ENCODE measurements at places on chromosomes 12 and 14. TPM values are rescaled to one million over a fixed set of nuclear protein-coding genes. Genes with fewer than 3 reads are reported as not detected.
A peak's percentile ranks its signal among the peaks of the same experiment; 100 is the strongest.

GLS2 gene
- total RNA-seq = 3.1 TPM

EPYC gene
- total RNA-seq = not detected

GRCh38 chr12:163406-163986, 50.5 kb downstream of the SLC6A12 start:
- H3K27me3 ChIP-seq = no peaks in the 10 kb centered on the region
- peaks cover 18% of the 10 kb centered on the region for H3K4me1 ChIP-seq
- DNase-seq = no peak
- H3K27ac ChIP-seq = no peak overlapping the region
- peaks cover 27% of the 10 kb centered on the region for H3K36me3 ChIP-seq
- H3K4me3 ChIP-seq = no peak overlapping the region

DNA sequence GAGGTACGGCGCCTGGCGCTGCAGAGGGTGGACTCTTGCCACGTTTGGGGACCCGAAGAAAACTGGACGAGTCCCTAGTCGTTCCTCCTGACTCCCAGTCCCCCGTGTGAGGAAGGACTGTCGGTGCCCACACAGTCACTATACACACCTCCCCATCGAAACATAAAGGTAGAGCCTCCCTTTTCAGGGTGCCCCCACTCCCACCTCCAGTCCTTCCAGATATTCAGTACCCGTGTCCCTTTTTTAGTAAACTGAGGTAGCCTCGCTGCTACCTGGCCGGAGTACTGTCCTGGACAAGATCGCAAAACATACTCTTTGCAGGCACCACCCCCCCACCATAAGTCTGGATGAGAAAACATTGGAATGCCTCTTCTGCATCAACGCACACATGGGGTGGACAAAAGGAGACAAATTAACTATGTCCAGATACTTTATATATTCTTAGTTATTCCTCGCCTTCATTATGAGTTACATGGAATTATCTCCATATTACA, 610 bp upstream of the KMT2D start:
- H3K4me3 ChIP-seq = peak overlapping the region; percentile 99
- peak overlapping the region; percentile 99 for H3K27ac ChIP-seq
- DNase-seq = no peak

DNA sequence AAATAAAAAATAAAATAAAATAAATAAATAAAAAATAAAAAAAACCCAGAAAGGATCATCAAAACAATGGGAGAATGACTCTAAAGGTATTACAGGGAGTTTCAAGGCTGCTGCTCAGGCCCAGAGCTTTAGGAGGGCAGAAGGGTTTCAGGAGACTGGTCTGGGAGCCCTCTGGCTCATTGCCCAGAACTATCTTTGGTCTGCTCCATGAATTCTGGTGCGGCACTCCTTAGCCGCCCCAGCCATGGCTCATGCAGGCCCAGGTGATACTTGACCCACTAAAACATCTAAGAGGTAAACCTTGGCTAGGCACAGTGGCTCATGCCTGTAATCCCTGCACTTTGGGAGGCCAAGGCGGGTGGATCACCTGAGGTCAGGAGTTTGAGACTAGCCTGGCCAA, 14.7 kb upstream of the TMED10 start:
- H3K4me3 ChIP-seq = no peak overlapping the region
- no peaks in the 10 kb centered on the region for H3K36me3 ChIP-seq
- no peaks in the 10 kb centered on the region for H3K27me3 ChIP-seq

DNA sequence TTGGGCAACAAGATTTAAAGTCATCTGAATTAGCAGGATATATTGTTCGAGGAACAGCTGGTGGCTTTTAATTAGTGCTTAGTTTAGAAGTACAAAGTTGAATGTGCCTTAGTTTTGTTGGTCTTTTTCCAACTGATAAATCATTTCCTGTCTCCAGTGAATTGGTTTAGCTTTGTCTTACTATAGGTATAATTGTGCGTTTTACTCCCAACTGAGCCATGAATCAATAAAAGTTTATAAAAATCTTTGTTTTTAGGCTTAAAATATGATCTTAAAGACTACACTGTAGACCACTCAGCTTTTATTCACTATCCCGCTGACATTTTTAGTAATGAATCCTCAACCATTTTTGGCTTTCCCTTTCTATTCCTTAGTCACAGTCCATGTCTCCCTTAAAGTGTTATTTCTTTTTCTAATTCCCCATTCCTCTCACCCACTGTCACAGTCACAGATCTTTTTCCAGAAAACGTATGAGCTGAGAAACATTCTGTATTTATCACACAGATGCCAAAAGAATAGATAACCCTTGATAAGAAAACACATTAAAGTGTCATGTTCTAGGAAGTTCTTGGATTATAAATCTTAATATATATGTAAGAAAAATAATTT, 34.0 kb upstream of the ALG10 start:
- no peaks in the 10 kb centered on the region for H3K36me3 ChIP-seq
- no peak for DNase-seq
- no peak overlapping the region for H3K27ac ChIP-seq
- H3K4me3 ChIP-seq = no peak overlapping the region
- H3K4me1 ChIP-seq = no peaks in the 10 kb centered on the region
- no peaks in the 10 kb centered on the region for H3K27me3 ChIP-seq

DNA sequence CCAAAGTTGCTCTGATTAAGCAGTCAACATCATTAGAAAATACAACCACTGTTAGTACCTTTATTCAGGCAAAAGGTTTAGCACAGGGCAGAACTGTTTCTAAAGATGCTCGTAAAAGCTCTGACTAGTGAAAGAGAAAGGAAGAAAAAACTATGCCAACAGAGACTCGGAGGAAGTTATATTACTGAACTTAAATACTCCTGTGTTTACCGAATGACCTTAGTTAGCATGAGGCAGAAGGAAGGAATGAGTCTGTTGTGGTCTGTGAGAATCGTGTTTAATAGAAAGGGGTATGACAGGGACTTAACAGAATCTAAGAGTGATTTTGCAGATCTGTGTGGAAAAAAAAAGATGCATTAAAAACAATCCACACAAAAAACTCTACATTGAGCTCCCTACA, 84.1 kb upstream of the OVCH1 start:
- no peaks in the 10 kb centered on the region for H3K27me3 ChIP-seq
- no peak overlapping the region for H3K27ac ChIP-seq
- no peaks in the 10 kb centered on the region for H3K36me3 ChIP-seq
- no peak overlapping the region for H3K4me3 ChIP-seq
- H3K4me1 ChIP-seq = peaks cover 3% of the 10 kb centered on the region

- H3K36me3 ChIP-seq = peaks cover 54% of the 10 kb centered on the region
- no peaks in the 10 kb centered on the region for H3K27me3 ChIP-seq
- no peak overlapping the region for H3K4me3 ChIP-seq
- DNase-seq = no peak
- peak overlapping the region; percentile 93 for H3K27ac ChIP-seq
- H3K4me1 ChIP-seq = peaks cover 26% of the 10 kb centered on the region
Observed at GRCh38 chr12:108805136-108805535, 52.2 kb downstream of the SSH1 start.

GRCh38 chr12:69514845-69515244, 44.7 kb downstream of the FRS2 start:
- H3K27ac ChIP-seq = no peak overlapping the region
- no peak for DNase-seq
- H3K4me3 ChIP-seq = no peak overlapping the region
- H3K4me1 ChIP-seq = no peaks in the 10 kb centered on the region
- H3K36me3 ChIP-seq = no peaks in the 10 kb centered on the region
- H3K27me3 ChIP-seq = no peaks in the 10 kb centered on the region

DNA sequence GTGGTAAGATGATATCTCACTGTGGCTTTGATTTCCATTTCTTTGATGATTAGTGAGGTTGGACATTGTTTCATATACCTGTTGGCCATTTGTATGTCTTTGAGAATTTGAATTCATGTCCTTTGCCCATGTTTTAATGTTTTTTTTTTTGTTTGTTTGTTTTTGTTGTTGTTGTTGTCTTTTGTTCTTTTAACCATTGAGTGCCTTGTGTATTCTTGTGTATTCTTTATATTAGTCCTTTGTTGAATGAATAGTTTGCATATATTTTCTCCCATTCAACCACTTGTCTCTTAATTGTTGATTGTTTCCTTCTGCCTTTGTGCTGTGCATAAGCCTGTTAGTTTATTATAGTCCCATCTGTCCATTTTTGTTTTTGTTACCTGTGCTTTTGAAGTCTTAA, 71.9 kb downstream of the FBXO33 start:
- H3K27ac ChIP-seq = no peak overlapping the region
- no peak for DNase-seq
- H3K36me3 ChIP-seq = no peaks in the 10 kb centered on the region
- no peaks in the 10 kb centered on the region for H3K4me1 ChIP-seq
- no peaks in the 10 kb centered on the region for H3K27me3 ChIP-seq
- no peak overlapping the region for H3K4me3 ChIP-seq

DNA sequence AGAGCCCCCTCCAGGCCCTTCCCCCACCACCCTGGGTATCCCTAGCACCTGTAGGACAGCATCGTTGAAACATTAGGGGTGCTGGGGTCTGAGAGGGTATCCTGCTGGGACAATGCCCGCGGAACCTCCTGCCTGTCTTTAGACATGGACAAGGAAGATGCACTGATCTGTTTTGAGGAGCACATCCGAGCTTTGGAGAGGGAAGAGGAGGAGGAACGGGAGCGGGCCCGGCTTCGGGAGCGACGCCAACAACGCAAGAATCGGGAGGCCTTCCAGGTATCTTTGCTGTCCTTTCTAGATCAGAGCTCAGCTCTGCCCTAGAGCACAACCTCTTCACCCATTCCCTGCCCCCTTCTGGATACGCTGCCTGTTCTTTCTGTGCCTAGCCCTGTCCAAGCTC, 13.2 kb downstream of the PRPF40B start:
- H3K4me1 ChIP-seq = peaks cover 20% of the 10 kb centered on the region
- no peaks in the 10 kb centered on the region for H3K27me3 ChIP-seq
- peak overlapping the region; percentile 58 for H3K27ac ChIP-seq
- no peak overlapping the region for H3K4me3 ChIP-seq

GRCh38 chr12:77047341-77048109, 17.8 kb downstream of the E2F7 start:
- H3K27me3 ChIP-seq = no peaks in the 10 kb centered on the region
- H3K4me3 ChIP-seq = no peak overlapping the region
- H3K4me1 ChIP-seq = no peaks in the 10 kb centered on the region
- no peak overlapping the region for H3K27ac ChIP-seq
- no peaks in the 10 kb centered on the region for H3K36me3 ChIP-seq
- DNase-seq = no peak

DNA sequence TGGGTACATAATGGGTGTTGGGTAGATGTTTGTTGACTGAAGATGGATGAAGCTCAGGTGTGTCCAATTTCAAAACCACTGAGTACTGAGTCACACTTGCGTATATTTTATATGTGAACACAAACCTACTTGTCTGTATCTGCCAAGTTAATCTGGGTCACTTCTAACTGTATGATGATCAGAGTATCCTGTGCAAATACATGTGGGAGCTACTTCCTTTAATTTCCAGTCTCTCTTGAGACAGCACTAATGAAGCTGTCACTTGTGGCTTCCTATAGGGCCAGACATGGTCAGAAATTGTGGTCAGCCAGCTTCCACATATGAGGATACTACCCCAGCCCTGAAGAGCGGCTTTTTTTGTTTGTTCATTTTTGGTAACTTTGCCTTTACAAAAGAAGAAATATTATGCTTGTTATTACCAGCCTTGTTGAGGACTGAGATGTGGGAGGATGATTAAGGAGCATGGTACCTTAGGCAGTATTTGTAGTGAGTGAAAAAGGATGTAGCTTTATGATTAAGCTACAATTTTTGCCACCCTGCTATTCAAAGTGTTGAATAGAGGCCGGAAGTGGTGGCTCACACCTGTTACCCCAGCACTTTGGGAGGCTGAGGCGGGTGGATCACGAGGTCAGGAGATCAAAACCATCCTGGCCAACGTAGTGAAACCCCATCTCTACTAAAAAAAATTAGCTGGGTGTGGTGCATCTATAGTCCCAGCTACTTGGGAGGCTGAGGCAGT, 32.4 kb downstream of the PLXNC1 start:
- H3K27me3 ChIP-seq = no peaks in the 10 kb centered on the region
- no peak overlapping the region for H3K4me3 ChIP-seq
- H3K27ac ChIP-seq = no peak overlapping the region
- H3K36me3 ChIP-seq = peaks cover 4% of the 10 kb centered on the region
- DNase-seq = no peak

DNA sequence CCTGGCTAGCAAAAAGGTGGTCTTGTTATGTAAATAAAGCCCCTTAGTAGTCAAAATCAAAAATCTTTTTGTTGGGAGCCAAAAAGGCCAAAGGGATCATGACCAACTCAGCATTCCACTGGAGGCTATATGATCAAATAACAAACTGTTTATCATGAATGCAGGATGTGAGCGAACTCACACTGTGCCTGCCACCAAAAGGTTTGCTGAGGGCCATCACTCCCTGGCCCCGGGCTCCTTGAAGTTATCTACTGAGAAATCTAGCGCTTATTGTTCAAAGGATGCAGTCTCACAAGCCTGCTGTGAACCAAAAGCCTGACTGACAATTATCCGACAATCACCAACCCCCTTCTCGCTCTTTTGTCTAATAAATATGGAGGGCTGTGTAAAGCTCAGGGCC, 107.2 kb upstream of the DDHD1 start:
- no peak overlapping the region for H3K27ac ChIP-seq
- H3K36me3 ChIP-seq = no peaks in the 10 kb centered on the region
- H3K4me3 ChIP-seq = no peak overlapping the region
- H3K27me3 ChIP-seq = no peaks in the 10 kb centered on the region

GRCh38 chr14:79705126-79705894, 506.0 kb downstream of the DIO2 start:
- DNase-seq = no peak
- H3K27me3 ChIP-seq = no peaks in the 10 kb centered on the region
- no peaks in the 10 kb centered on the region for H3K4me1 ChIP-seq
- H3K4me3 ChIP-seq = no peak overlapping the region
- no peak overlapping the region for H3K27ac ChIP-seq

DNA sequence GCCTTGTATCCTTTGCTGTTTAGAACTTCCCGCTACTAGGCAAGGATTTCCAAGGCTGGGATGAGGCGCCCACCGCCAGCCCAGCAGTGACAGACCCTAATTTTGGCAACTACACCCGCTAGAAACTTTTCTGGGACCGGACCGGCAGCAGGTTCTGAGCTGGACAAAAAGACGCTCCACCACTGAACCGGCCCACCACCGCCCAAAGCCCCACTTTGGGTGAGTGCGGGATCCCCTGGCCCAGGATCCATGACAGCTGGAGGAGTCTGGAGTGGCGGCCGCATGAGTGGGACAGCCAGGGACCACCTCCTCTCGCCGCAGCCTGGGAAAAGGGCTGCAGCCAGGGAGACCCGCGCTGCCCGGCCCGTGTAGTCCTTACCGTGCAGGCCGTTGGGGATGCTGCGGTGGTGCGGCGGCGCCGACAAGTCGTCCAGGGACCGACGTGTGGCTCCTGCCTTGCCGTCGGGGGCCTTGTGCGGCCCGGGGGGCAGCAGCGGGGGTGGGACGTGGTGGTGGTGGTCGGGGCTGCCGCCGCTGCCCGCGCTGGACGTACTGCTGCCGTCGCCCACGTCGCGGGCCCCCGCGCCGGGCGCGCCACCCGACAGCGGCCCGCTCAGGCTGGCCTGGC, 1.1 kb downstream of the CCDC85C start:
- DNase-seq = no peak
- peak overlapping the region; percentile 45 for H3K4me3 ChIP-seq
- peaks cover 8% of the 10 kb centered on the region for H3K27me3 ChIP-seq
- H3K4me1 ChIP-seq = peaks cover 59% of the 10 kb centered on the region
- peaks cover 4% of the 10 kb centered on the region for H3K36me3 ChIP-seq
